ENCODE measurements at places on chromosomes 5 and 9.

DNA sequence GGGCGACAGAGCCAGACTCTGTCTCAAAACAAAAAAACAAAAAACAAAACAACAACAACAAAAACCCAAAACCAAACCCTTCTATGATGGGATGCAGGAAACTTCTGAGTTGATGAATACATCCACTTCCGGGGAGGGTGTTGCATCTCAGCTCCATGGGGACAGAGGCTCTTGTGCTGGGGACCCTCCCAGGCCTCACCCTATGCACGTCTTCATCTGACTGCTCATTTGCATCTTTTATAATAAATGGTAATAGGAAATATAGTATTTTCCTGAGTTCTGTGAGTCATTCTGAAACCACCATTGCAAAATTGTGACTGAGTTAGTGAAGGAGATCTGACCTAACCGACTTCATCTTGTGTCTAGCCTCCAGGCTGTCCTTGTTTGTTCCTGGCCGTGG is 109.5 kb upstream of the SLC28A3 start:
- H3K36me3 ChIP-seq = no peaks in the 10 kb centered on the region
- no peaks in the 10 kb centered on the region for H3K27me3 ChIP-seq
- no peaks in the 10 kb centered on the region for H3K4me1 ChIP-seq
- DNase-seq = no peak

DNA sequence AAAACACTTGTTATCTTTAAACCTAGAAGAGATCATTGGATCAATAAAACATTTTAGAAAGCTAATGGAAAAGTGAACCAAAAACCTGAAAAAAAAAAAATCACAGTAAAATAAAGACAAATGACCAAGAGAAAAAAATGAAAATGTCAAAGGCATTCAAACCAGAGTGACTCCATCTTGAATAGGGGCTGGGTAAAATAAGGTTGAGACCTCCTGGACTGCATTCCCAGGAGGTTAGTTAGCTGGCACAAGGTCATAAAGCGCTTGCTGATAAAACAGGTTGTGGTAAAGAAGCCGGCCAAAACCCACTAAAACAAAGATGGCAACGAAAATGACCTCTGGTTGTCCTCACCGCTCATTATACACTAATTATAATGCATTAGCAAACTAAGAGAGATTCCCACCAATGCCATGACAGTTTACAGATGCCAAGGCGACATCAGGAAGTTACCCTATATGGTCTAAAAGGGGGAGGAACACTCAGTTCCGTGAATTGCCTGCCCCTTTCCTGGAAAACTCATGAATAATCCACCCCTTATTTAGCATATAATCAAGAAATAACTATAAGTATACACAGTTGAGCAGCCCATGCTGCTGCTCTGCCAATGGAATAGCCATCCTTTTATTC is 116.7 kb upstream of the NEK6 start:
- H3K4me1 ChIP-seq = no peaks in the 10 kb centered on the region
- H3K27ac ChIP-seq = no peak overlapping the region
- no peaks in the 10 kb centered on the region for H3K27me3 ChIP-seq
- no peaks in the 10 kb centered on the region for H3K36me3 ChIP-seq
- H3K4me3 ChIP-seq = no peak overlapping the region

DNA sequence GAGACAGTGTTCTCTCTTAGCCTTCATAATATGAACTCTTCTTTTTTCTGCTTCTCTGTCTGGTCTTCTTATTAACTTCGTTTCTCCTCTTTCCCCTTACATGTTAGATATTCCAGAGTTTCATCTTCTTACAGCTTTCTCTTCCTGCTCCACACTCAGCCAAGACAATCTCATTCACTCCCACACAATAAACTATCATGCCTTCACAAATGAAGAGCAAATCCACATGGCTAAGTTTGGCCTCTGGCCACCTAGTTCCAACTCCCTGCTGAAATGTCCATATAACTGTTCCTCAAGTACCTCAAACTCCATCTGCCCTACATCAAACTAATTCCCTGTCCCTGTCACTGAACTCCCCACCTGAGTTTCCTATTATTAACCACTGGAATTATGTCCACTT is 18.4 kb downstream of the IL33 start:
- no peak overlapping the region for H3K27ac ChIP-seq
- no peaks in the 10 kb centered on the region for H3K36me3 ChIP-seq
- H3K4me1 ChIP-seq = peaks cover 15% of the 10 kb centered on the region
- no peaks in the 10 kb centered on the region for H3K27me3 ChIP-seq
- H3K4me3 ChIP-seq = no peak overlapping the region
- DNase-seq = no peak

DNA sequence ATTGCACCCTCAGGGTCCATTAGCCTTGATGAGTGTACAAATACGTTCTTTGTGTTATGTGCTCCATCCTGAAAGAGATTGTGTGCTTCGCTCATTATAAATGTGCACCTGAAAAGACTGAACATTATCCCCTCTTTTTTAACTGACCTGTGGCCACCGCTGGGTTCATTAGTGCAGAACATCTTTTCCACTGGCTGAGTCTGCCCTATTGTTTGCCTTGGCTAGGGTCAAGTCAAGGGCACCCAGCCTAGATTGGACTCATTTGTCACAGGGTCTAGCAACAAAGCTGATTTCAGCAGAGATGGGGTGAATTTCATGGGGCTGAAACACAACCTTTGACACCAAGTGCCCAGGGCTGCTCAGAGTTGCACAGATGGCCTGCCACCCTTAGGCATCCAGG is 764.1 kb upstream of the ARRDC3 start:
- no peak overlapping the region for H3K4me3 ChIP-seq
- H3K27me3 ChIP-seq = no peaks in the 10 kb centered on the region

GRCh38 chr5:322281-322941 is 897 bp downstream of the AHRR start:
- no peak overlapping the region for H3K27ac ChIP-seq
- H3K27me3 ChIP-seq = no peaks in the 10 kb centered on the region
- no peak overlapping the region for H3K4me3 ChIP-seq
- H3K4me1 ChIP-seq = peaks cover 10% of the 10 kb centered on the region

- H3K36me3 ChIP-seq = no peaks in the 10 kb centered on the region
- no peaks in the 10 kb centered on the region for H3K4me1 ChIP-seq
- H3K27ac ChIP-seq = no peak overlapping the region
- no peaks in the 10 kb centered on the region for H3K27me3 ChIP-seq
These were observed 92.1 kb upstream of the IL12B start for GRCh38 chr5:159422361-159422760.

DNA sequence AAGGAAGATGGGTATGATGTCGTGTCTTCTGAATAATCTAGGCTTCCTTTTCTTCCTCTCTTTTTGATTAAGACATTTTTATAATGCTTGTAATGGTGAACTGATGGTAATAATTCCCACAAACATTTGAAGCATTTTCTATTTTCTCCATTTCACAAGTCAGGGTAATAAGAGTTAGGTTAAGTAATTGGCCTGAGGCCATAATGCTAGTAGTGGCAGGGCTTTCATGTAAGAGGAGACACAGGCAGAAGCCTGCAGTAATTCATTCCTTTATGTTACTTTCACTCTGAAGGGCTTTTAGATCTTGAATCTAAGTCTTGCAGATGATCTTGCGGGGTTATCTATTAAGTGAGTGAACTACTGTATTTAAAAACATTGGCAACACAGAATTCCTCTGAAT is 374.9 kb downstream of the MAT2B start:
- H3K4me1 ChIP-seq = no peaks in the 10 kb centered on the region
- H3K36me3 ChIP-seq = no peaks in the 10 kb centered on the region
- no peak overlapping the region for H3K4me3 ChIP-seq
- no peak for DNase-seq
- H3K27ac ChIP-seq = no peak overlapping the region

- no peak for DNase-seq
- no peak overlapping the region for H3K27ac ChIP-seq
- H3K4me3 ChIP-seq = no peak overlapping the region
- peaks cover 6% of the 10 kb centered on the region for H3K4me1 ChIP-seq
These were observed 228.8 kb downstream of the CD180 start for GRCh38 chr5:66967826-66968262.

DNA sequence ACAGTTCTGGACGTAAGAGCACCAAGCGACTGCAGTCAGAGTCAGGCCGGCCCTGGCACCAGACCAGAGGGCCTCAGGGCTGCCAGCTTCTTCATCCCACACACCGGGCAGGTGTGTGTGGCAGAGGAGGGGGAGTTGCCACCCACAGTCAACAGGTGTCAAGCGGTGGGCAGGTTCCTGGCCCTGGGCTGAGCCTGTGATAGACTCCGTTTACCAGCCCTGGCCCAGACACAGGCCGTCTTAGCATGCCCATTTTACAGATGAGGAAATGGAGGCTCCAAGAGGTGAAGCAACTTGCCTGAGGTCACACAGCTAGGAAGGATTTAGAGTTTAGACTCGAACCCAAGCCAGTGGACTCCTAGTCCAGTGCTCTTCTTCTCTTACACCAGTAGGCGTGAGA is 71.8 kb downstream of the HMCN2 start:
- no peaks in the 10 kb centered on the region for H3K27me3 ChIP-seq
- no peaks in the 10 kb centered on the region for H3K4me1 ChIP-seq
- no peak overlapping the region for H3K27ac ChIP-seq
- H3K36me3 ChIP-seq = no peaks in the 10 kb centered on the region
- DNase-seq = no peak

DNA sequence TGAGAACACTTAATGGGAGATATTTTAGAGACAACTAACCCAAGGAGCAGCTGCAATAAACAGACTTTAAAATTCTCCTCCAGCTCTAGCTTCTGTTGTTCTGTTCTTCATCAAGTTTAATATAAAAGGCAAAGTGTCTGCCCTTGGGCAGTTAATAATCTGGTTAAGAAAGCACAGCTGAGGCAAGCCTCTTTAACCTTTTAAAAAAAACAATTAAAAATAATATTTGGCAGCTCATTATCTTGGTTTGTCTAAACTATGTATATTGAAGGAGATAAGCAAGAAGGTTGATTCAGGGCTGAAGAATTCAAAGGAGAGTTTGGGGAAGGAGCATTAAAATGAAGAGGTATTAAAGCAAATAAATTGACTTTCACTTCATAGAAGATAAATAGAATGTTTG is 75.4 kb downstream of the TSSK1B start:
- H3K27ac ChIP-seq = no peak overlapping the region
- no peak overlapping the region for H3K4me3 ChIP-seq
- H3K27me3 ChIP-seq = no peaks in the 10 kb centered on the region
- H3K4me1 ChIP-seq = no peaks in the 10 kb centered on the region

- H3K4me3 ChIP-seq = no peak overlapping the region
- no peak for DNase-seq
- H3K4me1 ChIP-seq = no peaks in the 10 kb centered on the region
- no peaks in the 10 kb centered on the region for H3K36me3 ChIP-seq
- no peak overlapping the region for H3K27ac ChIP-seq
These were observed 314.7 kb upstream of the RGMB start for GRCh38 chr5:98458726-98459125.

DNA sequence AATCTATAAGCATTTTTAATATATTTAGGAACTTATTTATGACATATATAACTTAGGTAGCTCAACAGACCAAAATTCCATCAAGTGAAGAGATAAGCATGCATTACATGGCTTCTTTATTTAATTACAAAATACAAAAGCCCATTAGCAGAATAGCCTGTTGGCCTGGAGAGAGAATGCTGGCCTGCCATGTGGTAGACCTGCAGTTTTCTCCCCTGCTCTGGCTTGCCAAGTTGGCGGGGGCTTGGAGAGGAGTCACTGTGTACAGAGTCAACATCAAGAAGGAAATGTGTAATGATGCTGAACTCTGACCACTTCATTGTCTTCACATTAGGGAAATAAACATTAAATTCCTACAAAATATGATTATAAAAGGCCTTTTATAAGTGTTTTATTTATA is 69.8 kb upstream of the CNTLN start:
- no peaks in the 10 kb centered on the region for H3K27me3 ChIP-seq
- no peaks in the 10 kb centered on the region for H3K4me1 ChIP-seq
- H3K4me3 ChIP-seq = no peak overlapping the region
- peak; percentile 8 for DNase-seq

DNA sequence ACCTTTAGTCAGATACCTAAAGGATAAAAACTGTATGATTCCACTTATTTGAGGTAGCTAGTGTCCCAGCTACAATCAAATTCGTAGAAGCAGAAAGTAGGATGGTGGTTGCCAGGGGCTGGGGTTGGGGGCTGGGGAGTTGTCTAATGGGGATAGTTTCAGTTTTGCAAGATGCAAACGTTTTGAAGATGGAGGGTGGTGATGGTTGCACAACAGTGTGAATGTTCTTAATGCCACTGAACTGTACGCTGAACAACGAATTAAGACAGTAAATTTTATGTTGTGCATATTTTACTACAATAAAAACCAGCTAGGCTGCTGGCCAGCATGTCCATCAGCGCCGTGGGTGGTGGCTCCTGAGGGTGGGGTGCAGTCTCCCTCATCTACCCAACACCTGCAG is 137.8 kb downstream of the GADD45G start:
- no peak overlapping the region for H3K27ac ChIP-seq
- no peak overlapping the region for H3K4me3 ChIP-seq
- no peak for DNase-seq

- no peak overlapping the region for H3K4me3 ChIP-seq
- H3K4me1 ChIP-seq = no peaks in the 10 kb centered on the region
- H3K27me3 ChIP-seq = no peaks in the 10 kb centered on the region
- H3K36me3 ChIP-seq = no peaks in the 10 kb centered on the region
These were observed 285.3 kb downstream of the NR3C1 start for GRCh38 chr5:143118222-143118621.

GRCh38 chr5:92401-93220 is 643 bp downstream of the PLEKHG4B start:
- no peak overlapping the region for H3K4me3 ChIP-seq
- peaks cover 7% of the 10 kb centered on the region for H3K4me1 ChIP-seq
- peak; percentile 11 for DNase-seq

DNA sequence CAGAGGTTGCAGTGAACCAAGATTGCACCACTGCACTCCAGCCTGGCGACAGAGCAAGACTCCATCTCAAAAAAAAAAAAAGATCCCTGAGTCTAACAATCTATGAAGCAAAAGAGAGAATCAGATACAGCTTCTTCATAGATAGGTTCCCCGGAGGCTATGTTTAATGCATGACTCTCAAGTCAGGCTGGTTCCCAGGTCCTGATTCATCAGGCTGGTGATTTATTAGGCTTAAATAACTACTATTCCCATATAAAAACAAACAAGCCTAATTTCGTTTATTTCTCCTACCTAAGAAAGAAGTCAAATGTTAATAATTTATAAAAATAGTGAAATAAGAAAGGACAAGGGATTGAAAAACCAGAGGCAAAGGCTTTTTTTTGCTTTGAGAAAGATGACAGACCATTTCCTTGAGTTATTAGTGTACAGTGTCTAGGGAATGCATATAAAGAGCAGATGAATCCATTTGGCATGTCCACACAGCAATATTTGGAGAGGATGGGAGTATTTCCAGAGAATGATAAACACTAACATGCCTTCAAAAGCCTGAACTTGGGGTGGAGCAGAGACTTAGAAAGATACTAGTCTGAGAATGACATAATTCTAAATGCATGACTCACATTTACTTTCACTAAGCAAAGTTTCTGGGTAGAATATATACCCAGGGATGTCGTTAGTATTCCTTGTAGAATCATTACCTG is 115.3 kb downstream of the NREP start:
- no peak overlapping the region for H3K27ac ChIP-seq
- no peaks in the 10 kb centered on the region for H3K27me3 ChIP-seq
- H3K4me1 ChIP-seq = no peaks in the 10 kb centered on the region
- no peak for DNase-seq
- H3K36me3 ChIP-seq = no peaks in the 10 kb centered on the region
- no peak overlapping the region for H3K4me3 ChIP-seq

GRCh38 chr5:113142186-113142585 is 165.6 kb downstream of the DCP2 start:
- no peak overlapping the region for H3K4me3 ChIP-seq
- H3K4me1 ChIP-seq = no peaks in the 10 kb centered on the region
- no peak for DNase-seq
- no peaks in the 10 kb centered on the region for H3K36me3 ChIP-seq
- no peaks in the 10 kb centered on the region for H3K27me3 ChIP-seq
